C1 segment of cervical spinal cord (tissue), 14 donors: ENCODE measurements at places on chromosomes 12 and 14.

DNA sequence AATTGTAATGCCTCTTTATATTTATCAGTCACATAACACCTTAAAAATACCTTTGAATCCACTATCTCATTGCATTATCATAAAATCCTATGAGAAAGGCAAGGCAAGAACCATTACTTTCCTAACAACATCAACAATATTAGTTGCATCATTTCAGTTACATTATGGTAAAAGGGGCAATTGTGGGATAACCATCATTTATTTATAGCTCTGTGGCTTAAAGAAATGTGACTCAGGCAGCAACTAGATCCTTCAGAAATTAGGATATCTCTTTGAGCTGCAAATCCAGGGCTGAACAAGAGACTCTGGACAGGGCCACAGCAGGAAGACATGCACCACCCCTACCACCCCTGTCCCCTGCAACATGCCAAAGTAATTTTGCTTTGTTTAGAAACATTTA is 36.4 kb downstream of the EPS8 start:
- no peak for DNase-seq

GRCh38 chr12:121800694-121801594 is 2.9 kb upstream of the SETD1B start:
- peak; percentile 60 for DNase-seq

GRCh38 chr14:55722054-55722453 is 142.0 kb downstream of the KTN1 start:
- no peak for DNase-seq

DNA sequence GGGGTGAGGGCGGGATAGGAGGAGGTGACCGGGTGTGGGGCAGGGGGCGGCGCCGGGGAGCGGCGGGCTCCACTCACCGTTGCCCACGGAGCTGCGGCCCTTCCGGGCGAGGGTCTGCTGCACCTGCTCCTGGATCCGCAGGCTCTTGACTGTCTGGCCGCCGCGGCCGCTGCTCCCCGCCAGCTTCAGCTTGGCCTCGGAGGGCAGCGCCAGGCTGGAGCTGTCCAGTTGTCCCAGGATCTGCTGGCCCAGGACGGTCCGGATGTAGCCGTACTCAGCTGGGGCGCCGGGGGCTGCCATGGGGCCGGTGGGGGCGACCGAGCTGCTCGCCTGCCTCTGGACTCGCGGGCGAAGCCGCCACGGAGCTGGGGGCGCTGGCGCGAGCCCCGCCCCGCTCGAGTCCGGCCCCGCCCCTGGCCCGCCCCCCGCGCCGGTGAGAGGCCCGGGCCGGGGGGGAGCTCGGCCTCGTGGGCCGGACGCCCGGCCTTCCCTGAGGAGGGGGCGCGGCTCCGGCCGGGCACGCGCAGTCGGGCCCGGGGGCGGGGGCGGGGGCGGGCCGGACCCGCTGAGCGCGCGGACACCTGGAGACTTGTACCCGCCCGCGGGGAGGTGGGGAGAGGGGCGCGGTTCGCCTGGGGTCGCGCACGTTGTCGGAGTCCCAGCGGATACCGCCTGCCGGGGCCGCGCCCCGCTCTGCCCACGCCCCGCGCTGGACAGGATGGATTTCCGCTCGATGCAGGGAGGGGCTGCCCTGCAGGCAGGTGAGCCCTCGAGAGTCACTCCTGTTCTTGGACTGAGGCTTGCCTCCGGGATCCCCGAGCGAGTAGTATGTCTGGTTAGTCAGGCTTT is at the start of gene PKP2:
Gene PKP2, minus strand, starts transcription at position 346 of the 849 bp plus-strand sequence. Its CDS starts 46 bp downstream, at position 300.
- no peak for DNase-seq

DNA sequence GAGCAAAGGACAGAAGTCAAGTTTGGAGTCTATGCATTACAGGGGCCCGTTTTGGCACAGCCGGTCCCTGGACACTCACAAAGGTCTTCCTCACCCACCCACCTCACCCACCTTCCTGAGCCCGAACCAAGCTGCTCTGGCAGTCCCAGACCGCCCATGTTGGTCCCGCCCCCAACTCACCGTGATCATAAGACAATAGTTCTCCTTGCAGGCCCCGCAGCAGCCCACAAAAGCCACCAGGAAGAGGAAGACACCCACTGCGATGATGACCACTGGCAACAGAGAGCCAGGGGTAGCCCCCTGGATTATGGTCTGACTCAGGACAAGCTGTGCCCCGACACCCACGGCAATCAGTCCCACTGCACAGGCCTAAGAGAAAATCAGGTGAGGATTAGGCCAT is 1.8 kb downstream of the CD63 start:
- no peak for DNase-seq

- no peak for DNase-seq
These were observed 2.4 kb upstream of the CSRNP2 start for GRCh38 chr12:51085757-51086156.

GRCh38 chr14:94864387-94865195 is 94.7 kb upstream of the GSC start:
- no peak for DNase-seq

- no peak for DNase-seq
These were observed 1.1 kb downstream of the MLXIP start for GRCh38 chr12:122079532-122080081.

GRCh38 chr14:22900081-22900799 is 17.2 kb downstream of the REM2 start:
- DNase-seq, result no peak

DNA sequence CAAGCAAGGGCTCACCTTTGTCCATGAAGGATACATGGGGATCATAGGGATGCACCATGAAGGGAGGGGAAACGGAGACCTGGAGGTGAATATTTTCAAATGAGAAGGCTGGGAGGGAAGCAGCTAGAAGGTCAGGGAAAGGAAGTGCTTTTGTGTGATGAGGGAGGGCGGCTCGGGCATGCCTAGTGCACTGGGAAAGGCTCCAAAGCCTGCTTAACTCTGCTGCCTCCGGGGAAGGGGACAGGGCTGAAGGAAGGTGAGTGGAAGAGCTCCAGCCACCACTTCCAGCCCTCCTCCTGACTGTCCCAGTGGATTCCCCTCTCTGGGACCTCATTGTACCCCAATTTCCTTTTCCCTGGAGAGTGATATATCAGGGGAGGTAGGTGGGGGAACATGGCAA is 149.4 kb upstream of the PRMT8 start:
- no peak for DNase-seq

DNA sequence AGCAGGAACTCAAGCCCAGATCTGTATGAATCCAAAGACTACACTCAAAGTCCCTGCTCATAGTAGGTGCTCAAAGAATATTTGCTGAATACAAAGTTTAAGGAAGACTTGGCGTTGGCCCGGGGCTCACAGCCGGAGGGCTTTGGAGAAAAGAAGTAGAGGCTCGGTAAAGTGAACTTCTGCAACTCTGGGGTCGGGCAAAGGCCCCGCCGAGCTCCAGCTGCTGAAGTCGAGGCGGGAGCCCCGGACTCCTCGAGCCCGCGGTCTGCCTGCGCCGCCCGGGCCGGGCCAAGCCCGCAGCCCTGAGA is 335 bp downstream of the GCN1 start:
- DNase-seq, result no peak
